Activated CD8-positive, alpha-beta memory T cell treated with anti-CD3 and anti-CD28 coated beads for 4 hours (primary cell): ENCODE measurements at places on chromosomes 13 and 19.

- no peak for DNase-seq
Observed at GRCh38 chr19:16871871-16872270, 16.9 kb upstream of the F2RL3 start.

DNA sequence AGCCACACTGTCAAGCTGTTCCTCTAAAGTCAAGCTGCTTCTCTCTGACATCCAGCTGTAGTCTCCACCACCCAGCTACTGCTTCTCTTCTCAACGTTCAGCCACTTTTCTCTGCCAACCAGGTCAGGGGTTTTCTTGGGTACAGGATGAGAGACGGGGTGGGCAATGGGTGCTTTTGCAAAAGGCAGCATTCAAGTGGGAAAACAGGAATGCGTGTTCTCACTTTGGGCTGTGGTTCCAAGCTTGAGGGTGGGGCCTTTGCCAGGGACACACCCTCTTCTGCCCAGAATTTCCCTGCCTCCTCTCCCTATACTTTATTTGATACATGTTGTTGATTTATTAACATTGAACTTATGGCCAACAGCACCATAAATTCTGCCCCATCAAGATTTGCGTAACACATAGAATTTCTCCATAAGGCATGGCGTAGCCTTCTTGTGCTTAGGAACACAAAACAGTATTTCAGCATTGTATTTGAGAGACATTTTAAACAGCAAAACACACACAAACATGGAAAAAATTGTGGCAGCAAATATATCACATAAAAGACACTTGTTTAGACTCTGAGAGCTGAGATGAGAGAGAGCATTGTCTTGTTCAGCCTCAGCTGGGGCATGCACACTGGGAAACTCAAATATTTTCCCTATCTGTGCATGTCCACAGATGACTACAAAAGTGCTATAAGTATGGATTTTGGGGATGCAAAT, 392.8 kb downstream of the SLITRK6 start:
- no peak for DNase-seq

- no peak for DNase-seq
Observed at GRCh38 chr13:54511366-54511765, 1482.8 kb downstream of the OLFM4 start.

DNA sequence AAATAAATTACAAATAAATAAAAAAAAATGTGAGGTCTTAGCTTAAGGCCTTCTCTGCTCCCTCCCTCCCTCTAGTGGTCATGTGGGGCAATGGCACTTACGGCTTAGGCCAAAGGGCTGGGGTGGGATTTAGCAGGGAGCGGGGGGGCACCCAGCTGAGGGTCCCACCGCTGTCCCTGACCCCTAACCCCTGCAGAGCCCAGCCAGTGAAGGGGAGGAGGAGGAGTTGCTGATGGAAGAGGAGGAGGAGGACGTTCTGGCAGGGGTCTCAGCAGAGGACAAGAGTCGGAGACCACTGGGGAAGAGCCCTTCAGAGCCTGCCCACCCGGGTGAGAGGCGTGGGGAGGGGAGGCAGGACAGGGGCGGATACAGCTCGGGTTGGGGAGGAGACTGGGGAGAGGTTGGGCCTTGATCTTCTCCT, 9.3 kb downstream of the MPND start:
- DNase-seq, result no peak

- no peak for DNase-seq
Observed at GRCh38 chr13:33362986-33363727, 77.6 kb upstream of the STARD13 start.

DNA sequence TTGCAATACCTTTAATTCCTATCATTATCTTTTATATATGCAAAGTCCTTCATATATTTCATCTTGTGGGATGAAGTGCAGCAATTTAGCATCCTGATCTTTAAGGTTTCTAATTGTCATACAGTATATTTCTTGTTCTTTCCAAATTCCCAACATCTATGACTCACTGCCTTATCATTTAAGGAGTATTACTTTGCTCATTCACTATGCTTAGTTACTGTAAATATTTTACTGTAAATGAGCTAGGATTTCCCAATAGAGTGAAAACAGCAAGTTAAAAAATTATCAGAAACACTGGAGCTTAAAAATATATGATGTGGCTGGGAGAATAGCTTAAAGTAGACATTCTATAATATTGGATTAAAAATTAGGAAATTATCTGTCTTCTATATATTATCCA, 69.9 kb downstream of the SLITRK6 start:
- DNase-seq, result no peak

GRCh38 chr19:2771786-2772674, 11.0 kb downstream of the SGTA start:
- no peak for DNase-seq

- no peak for DNase-seq
Observed at GRCh38 chr19:57900311-57900710, 11.5 kb upstream of the ZNF814 start.

GRCh38 chr19:51547397-51548212, 16.1 kb upstream of the SIGLEC6 start:
- DNase-seq, result no peak

DNA sequence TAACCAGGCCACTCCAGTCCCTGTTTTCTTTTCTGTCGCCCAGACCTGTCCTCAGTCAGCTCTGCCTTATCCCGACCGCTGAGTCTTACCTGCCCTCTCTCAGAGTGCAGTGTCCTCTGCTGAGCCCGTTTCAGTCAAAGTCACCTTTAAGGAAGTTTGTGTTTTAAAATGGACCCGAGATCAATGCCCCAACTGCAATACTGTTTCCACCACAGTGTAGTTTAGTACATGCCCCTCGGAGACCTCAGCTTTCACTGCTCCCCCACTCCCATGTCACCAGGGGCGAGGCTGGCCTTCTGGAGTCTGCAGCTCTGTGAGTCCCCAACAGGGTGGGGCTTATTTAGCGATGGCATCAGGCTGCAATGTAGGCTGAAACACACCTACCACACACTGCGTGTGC, 248.4 kb upstream of the TSHZ3 start:
- DNase-seq, result no peak
